ENCODE measurements at places on chromosomes 4 and X.

- DNase-seq: no peak
These were observed 37.3 kb downstream of the ARHGAP6 start for GRCh38 chrX:11628399-11628798.

DNA sequence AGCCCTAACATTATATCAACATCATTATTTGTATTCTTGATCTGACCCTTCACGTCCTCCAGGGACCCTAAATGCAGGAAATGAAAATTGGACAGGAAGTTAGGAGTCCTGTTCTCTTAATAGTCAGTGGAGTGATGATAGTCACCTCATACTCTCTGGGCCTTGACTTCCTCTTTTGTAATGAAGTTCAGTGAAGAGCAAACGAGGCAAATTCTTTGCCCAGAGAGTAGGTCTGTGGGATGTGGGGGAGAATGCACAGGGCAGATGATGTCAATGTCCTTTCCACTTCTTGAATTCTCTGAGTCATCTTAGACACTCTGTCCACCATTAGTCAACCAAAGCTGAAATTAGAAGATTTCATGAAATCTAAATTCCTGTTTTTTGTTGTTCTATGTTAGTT is 17.1 kb upstream of the GPRIN3 start:
- DNase-seq: no peak

DNA sequence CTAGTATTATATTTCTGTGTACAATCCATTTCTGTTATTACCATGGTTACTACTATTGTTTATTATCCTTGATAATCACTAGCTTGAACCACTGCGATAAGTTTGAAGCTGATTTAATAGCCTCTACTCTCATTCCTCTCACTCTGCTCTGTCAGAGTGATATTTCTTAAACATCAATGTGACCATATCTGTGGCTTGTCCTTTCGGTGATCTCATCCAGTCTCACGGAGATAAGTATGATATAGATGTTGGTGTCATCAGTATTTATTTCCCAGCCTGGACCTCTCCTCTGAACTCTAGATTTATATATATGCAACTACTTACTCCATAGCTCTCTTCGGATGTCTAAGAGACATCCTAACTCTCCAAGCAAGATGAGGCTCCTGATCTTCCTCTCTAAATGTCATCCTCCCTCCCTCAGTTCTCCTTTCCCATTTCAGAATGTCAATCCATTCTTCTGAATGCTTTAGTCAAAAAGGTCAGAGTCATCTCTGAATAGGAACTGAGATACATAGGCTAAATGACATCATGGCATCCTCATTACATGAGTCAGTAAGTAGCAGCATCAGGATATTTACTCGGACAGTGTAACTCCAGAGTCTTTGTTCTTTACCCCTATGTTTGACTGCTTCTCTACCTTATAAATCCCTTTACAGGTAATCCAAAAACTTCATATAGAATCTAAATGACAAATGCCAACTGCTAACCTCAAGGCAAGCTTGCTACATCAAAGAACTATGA is 129.5 kb downstream of the PACRGL start:
- DNase-seq: no peak

DNA sequence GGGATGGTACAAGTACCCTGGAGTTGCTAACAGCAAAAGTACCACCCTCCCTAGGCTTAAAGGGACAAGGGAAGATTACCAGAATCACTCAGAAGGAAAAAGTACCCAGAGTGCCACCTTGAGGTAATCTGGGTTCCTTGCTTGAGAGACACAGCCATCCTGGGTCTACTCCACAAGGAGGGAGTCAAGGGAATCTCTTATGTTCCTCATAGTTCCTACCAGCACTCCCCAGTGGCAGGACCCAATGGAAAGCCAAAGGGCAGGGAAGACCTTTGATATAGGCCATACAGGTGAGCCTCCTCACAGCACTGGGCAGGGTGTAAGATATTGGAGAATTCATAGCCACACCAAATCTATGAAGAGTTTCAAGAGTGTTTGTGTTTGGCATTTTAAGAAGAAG is 5.7 kb downstream of the IL2 start:
- no peak for DNase-seq

DNA sequence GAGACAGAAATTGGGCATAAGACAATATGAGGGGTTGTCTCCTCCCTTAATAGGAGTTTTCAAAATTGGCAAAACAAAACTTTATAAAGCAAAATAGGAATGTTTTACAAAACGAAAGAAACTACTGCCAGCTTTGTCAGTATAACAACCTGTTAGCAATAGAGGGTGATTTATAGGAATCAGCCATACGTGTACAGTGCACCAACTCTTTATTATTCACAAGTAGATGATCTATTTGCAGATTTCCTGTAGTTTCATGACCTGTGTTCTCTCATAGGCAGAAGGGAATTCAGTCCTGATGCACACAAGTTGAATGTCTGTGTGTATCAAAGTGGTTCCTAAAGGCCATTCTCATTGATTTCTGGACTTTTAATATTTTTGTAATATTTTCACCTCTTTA is 116.3 kb downstream of the MFAP3L start:
- no peak for DNase-seq

DNA sequence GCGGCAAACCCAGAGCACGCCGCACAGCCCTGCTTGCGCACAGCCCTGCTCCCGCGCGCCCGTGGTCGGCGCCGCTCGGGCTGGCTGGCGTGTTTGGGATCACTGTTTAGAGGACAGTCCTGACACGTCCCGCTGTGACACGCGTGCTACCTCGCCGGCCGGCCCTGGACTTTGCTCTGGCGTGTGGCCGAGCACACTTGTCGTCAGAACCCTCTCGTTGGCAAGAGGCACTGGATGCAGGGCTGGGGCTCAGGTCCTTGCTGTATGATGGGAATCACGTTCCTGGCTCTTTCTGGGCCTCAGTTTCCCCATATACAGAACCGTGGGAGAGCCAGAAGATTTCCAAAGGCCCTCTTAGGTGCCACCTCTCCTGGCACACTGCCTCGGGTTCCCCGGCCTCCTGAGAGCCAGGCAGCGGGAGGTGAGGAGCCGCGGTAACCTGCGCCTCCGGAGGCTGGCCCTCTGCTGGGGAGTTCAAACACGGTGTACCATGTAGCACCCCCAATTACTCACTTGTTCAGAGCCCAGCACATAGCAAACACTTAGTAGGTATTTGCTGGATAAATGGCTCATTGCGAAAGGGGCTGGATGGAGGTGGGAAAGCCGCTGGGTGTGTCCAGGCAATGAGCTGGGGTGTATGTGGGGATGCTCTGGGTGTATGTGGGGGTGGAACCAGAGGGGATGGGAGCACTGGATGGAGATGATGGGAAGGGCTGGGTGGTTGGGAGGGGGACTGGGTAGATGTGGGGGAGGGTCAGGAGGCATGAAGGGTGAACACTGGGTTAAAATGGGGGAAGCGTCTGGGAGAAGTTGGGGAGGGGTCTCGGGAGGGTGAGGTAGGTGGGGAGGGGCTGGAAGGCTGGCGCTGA is 76.6 kb downstream of the HTRA3 start:
- no peak for DNase-seq

GRCh38 chr4:38499101-38499500 is 164.9 kb upstream of the KLF3 start:
- DNase-seq: no peak

DNA sequence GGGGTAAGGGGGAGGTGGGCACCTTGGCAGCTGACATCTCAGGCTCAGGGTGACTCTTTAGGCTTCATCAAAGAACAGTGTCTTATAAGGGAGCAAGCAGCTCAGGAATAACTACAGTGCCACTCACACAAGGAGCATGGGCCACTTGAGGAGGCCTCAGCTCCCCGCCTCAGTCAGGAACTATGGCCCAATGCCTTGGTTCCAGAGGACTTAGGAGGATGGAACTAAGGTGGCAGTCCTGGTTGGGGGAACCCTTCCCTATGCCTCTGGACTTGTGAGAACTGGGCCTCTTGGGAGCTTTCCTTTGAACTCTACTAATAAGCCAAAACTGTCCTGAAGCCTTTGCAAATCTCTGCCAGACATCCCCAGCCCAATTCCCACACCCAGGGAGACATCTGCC is 160.6 kb downstream of the EFNB1 start:
- no peak for DNase-seq

- no peak for DNase-seq
These were observed 36.2 kb upstream of the PRDX4 start for GRCh38 chrX:23631136-23631535.

GRCh38 chr4:147831551-147832171 is 99.8 kb downstream of the ARHGAP10 start:
- DNase-seq: peak; percentile 68

All from MG63 (cell line).